Dermis microvascular lymphatic vessel endothelial cell (primary cell): ENCODE measurements at places on chromosomes 7 and 10. TPM values are rescaled to one million over a fixed set of nuclear protein-coding genes. Genes with fewer than 3 reads are reported as not detected.

The OR2A14 gene
- total RNA-seq, result not detected in 2 replicates

GRCh38 chr10:72265508-72265907 lies 8.2 kb upstream of the DDIT4 start:
- no peak for DNase-seq

DNA sequence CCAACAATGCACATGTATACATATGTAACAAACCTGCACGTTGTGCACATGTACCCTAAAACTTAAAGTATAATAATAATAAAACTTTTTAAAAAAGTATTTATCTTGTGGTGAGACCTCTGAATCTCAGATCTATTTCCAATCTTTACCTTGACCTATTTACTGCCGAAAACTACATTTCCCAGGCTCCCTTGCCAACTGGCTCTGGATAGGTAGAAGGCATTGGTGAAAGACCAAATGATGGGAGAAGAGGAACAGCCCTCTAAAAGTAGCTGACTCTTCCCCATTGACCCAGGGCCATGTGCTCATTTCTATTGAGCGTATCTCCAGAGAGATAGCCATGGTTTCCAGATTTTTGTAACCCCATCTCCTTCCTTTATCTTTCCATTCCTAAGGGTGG lies 247.4 kb downstream of the GPAM start:
- no peak for DNase-seq

DNA sequence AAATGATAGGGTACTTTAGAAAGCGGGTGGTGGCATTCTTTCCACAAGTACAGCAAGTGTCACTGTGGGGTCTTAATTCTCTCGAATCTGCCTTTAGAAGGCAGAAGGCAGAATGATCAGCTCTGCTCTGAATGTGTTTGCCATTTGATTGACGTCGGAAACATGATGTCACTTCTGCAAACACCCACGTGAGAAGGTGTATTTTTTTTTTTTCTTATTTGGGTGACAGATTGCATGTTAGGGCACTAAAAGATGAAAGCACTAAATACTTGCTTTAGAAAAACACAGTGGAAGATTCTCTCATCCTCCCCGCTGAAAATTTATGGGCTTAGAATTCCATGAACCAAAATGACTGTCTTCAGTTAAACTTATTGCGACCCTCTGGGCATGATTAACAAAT lies 150.2 kb downstream of the TCF7L2 start:
- no peak for DNase-seq

DNA sequence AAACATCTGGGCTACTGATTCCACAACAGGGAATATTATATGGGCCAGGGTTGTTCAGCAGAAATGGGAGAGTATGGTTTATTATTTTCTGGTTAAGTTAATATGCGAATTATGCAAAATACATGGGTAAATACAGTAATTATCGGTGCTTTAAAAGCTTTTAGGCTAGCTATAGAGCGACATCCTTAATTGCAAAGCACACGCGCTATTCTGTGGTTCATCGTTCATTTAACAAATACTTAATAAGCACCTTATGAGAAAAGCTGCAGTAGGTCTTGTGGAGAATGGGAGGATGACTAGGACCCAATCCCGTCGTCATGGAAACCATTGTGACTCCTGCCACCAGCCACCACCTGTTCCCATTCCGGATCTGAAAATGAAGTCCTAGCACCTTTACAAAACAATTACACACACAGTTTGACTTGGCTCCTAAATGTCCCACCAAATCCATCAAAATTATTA lies 623 bp upstream of the CEP41 start:
- peak; percentile 71 for DNase-seq

DNA sequence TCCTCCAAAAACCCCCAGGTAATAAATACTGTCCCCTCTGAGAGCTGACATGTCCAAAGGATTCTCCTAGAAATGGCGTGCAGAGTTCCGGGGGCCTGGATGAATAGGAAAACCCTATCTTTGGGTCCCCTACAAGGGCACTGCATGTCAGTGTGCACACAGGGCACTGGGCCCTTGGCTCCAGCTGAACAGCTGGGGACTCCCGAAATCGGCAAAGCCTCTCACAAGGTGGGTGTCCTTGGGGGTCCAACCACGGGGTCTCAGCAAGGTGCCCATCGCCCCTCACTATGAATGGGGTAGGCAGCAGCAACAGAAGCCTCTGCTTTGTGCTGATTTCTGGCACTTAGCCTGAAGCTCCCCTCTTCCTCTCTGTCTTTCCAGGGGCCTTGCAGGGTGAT lies 46.1 kb downstream of the SLIT1 start:
- no peak for DNase-seq
